Activated T-cell treated with anti-CD3 and anti-CD28 coated beads, Interleukin-2, amount 50 U/mL, for 72 hours (primary cell): ENCODE measurements at places on chromosomes 2 and 18. TPM values are rescaled to one million over a fixed set of nuclear protein-coding genes. Genes with fewer than 3 reads are reported as not detected.

- H3K36me3 ChIP-seq, result peaks cover 4% of the 10 kb centered on the region
- no peaks in the 10 kb centered on the region for H3K4me1 ChIP-seq
- DNase-seq, result no peak
- no peak overlapping the region for H3K27ac ChIP-seq
- H3K27me3 ChIP-seq, result no peaks in the 10 kb centered on the region
These were observed 173.7 kb downstream of the PTPRM start for GRCh38 chr18:7740821-7741220.

DNA sequence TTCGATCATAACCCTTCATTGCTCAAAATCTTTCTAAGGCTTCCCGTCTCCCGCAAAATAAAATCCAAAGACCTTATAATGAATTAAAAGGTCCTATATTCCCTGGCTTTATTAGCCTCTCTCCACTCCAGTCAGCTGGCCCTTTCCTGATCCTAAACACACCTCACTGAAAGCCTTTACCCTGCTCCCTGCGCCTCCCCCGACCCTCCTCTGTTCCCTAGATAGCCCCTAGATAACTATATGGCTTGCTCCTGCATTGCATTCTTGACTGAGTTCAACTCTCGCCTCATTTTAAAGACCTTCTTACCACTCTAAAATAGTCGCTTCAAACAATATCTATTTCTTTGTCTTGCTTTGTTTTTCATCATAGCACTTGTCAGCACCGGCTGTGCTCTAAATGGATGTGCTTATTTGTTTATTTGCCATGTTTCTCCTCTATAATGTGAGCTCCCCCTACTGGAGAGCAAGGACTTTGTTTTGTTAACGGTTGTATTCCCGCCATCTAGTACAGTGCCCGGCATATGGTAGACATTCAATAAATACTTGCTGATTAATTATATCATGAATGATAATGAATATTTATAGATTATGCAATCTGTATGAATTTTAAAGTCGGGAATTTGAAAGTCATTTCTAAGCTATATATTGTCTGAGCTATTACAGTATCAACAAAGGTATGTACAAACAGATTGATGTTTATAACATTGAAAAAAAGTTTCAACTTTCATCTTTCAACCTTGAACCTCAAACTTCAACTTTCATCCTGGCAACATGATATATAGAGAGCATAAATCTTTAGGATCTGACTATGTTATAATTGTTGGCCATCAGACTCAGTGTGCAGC is 32.4 kb upstream of the VIT start:
- H3K36me3 ChIP-seq, result no peaks in the 10 kb centered on the region
- peak; percentile 12 for DNase-seq
- H3K4me3 ChIP-seq, result no peak overlapping the region
- H3K27ac ChIP-seq, result no peak overlapping the region
- peaks cover under 1% of the 10 kb centered on the region for H3K27me3 ChIP-seq

GRCh38 chr2:35081001-35081621 is 1274.5 kb upstream of the CRIM1 start:
- H3K36me3 ChIP-seq, result no peaks in the 10 kb centered on the region
- no peaks in the 10 kb centered on the region for H3K27me3 ChIP-seq
- H3K4me3 ChIP-seq, result no peak overlapping the region

GRCh38 chr2:136191041-136191440 is 73.1 kb upstream of the CXCR4 start:
- DNase-seq, result no peak
- H3K27ac ChIP-seq, result no peak overlapping the region
- H3K27me3 ChIP-seq, result no peaks in the 10 kb centered on the region
- no peak overlapping the region for H3K4me3 ChIP-seq
- H3K4me1 ChIP-seq, result no peaks in the 10 kb centered on the region
- no peaks in the 10 kb centered on the region for H3K36me3 ChIP-seq

The EVX2 gene
- not detected for total RNA-seq

The CCDC74A gene
- total RNA-seq, result 4.3 TPM

The ANKRD36 gene
- total RNA-seq, result 36.1 TPM

- DNase-seq, result peak; percentile 62
- H3K4me3 ChIP-seq, result no peak overlapping the region
- no peak overlapping the region for H3K27ac ChIP-seq
- peaks cover 1% of the 10 kb centered on the region for H3K36me3 ChIP-seq
- no peaks in the 10 kb centered on the region for H3K27me3 ChIP-seq
- H3K4me1 ChIP-seq, result peaks cover 82% of the 10 kb centered on the region
These were observed 6.3 kb upstream of the ADGRF3 start for GRCh38 chr2:26352892-26353291.

GRCh38 chr2:156473445-156473844 is 37.3 kb downstream of the GPD2 start:
- no peak for DNase-seq
- peaks cover 1% of the 10 kb centered on the region for H3K36me3 ChIP-seq
- H3K27ac ChIP-seq, result no peak overlapping the region
- no peaks in the 10 kb centered on the region for H3K27me3 ChIP-seq
- no peak overlapping the region for H3K4me3 ChIP-seq
- H3K4me1 ChIP-seq, result peaks cover 39% of the 10 kb centered on the region

The MAP3K2 gene
- total RNA-seq, result 48.9 TPM
